Stimulated activated CD8-positive, alpha-beta memory T cell treated with anti-CD3 and anti-CD28 coated beads, Interleukin-4, amount 100 ng/mL, for 4 hours (primary cell): ENCODE measurements at places on chromosomes 5 and 9.

GRCh38 chr9:90631964-90632363 is 10.7 kb downstream of the DIRAS2 start:
- DNase-seq, result no peak

DNA sequence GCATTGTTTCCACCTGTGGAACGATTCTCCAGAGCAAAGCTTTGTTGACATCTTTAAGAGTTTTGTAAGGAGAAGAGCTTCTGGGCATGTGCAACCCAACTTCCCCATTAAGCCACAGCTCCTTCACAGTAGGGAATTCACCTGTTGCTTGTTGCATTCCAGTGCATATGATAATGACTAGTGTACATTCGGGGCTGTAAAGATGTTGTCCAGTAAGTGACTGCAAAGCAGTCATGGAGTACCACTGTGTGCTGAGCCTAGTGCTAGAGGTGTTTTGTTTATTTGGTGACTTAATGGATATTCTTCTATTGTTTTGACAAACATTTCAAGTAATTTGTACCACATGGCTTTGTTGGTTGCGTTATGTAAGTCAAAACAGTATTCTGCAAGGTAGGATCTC is 12.8 kb downstream of the UGCG start:
- no peak for DNase-seq

DNA sequence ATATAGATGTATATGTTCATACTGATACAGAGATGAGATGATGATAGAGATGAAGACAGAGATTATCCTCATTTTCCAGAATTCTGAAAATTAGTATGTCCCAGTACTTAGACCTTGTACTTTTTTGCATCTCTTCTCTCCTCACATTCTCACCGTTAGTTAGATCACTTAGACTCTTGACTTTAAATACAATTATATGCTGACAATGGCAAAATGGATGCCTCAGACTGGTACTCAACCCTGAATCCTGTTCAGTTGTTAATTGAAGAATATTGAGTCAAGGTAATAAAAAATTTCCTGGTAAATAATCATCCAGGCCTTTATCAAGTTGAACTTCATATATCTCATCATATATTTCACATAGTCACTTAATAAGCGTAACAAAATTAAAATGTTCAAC is 505.4 kb downstream of the EFNA5 start:
- DNase-seq, result no peak

DNA sequence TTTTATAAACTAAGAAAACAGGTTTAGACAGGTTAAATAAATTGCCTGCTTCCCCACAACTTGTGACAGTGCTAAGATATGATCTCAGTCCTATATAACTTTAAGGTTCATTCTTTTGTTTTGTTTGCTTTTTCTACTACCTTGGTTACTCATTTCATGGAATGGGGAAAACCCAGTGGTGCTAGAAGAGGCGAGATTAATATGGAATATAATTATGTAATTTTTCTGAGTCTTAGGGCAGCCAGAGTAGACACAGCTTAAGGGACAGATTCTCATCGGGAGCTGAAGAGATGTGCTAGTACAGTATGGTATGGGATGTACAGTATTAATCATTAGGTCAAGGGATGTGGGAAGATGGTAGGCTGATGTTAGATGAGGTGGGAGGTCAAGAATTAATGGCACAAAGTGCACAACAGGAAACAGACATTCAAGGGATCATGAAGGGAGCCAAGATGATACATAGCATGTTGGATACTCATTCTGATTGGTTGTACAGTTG is 6.2 kb downstream of the TRIM32 start:
- no peak for DNase-seq

DNA sequence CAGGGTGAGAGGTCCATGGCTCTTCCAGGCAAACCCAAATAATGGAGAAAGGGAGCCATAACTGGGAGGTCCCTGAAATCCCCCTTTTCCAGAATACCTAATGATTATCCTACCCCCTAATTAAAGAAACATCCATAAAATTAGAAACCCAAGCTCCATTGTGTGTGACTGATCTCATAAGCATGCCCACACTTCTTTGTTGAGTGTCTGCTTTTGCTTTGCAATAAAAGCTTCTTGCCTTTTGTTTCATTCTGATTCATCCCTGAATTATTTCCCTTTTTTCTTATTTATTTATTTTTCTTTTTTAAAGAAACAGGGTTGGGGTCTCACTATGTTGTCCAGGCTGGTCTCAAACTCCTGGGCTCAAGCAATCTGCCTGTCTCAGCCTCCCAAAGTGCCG is 33.1 kb downstream of the BTF3 start:
- DNase-seq, result no peak

DNA sequence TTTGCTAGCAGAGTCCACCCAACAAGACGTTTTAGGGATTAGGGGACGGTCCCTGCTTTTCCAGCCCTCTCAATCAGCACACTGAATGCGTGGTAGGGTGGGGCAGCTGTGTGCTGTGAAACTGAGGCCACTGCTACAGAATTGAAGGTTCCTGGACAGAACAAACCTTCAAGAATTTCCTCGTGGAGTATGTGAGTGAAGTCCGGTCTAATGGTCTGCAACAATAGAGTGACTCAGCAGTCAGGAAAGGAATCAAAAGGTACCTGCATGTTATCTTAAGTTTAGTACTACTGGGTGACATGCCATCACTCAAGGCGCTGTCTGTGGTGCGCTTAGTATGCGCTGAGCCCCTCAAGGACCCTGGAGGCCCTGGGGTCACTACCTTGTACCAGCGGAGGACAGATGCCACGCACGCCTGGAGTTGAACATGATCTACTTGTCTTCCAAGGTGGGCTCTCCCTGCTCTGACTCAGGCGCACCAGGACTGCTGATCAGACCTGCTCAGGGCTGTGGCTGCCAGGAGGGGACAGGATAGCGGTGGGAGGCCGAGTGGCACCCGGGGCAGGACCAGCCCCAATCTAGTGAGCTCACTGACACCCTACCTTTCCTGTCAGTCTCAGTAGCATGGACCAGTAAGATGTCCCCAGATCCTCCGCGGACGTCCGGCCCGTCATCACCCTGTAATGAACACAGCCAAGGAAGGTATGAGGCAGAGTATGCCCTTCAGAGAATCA is 50.5 kb downstream of the PRRT1B start:
- no peak for DNase-seq

DNA sequence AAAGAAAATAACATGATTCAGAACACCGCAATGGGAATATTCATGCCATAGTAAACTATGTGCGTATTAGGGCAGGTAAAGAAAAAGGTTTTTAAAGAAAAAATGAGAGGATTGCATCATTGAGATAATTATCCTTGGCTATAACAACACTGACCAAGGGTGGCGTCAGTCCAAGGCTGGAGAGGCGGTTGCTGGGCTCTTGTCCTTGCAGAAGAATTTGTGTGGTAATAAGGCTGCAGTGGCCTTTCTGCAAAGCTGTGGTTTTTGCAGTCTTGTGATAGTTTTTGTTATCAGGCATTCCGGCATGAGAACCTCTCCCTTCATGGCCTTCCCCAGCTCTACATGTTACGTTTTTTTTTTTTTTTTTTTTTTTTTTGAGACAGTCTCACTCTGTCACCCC is 14.0 kb downstream of the BOD1 start:
- no peak for DNase-seq

GRCh38 chr5:176803068-176803942 is 7.1 kb upstream of the UNC5A start:
- DNase-seq, result no peak

- no peak for DNase-seq
These were observed 12.5 kb upstream of the LHFPL2 start for GRCh38 chr5:78661044-78661443.

- no peak for DNase-seq
These were observed 945 bp downstream of the BTF3 start for GRCh38 chr5:73499187-73499586.
